ENCODE measurements at places on chromosomes 12 and 14.

DNA sequence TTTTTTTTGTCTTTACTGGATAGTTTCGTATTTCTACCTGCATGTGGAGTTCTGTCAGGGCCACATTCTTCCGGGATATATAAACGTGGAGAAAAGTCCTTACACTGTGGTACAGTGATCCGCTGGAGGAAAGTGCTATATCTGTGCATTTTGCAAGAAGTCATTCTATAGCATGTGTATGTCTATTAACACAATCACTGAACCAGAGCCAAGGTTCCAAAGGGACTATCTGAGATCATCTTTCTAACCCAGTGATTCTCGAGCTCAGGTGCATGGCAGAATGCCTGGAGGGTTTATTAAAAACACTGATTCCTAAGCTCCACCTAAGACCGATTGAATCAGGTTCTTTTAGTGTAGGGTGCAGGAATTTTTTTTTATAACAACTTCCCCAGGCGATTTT is 354.0 kb downstream of the NRXN3 start:
- no peak for DNase-seq

GRCh38 chr14:75221797-75222196 is 45.4 kb upstream of the TMED10 start:
- DNase-seq, result no peak

GRCh38 chr14:36690311-36691040 is 28.8 kb downstream of the PAX9 start:
- DNase-seq, result no peak

DNA sequence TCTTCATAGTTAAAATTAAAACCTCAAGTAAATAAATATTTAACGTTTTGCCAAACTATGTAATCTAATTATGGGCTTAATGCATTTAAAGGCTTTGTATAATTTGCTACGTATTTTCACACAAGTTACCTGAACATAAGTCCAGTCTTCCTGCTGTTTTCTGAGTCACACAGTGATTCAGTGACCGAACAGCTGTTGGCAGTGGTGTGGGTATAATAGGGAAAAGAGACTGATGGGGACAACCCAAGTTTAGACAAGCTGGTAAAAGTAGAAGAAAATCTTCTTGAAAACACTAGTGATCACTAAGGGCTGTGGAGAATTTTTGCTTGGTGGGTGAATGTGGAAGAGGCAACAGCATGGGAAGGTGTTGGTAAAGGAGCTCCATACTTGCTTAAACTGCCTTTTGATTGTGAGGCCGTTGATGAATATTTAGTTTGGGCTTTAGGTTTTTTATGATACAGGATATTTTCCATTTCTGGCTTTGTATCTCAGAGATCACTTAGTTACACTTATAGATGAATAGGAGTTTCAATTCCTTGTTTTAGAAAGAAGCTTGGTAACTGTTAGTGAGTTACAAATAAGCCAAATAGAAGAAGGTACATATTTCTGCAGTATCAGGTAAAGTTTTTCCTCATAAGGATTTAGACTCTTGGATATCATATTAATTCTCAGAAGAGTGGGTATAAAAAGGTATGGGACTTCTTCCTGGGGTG is 23.9 kb downstream of the LRRK2 start:
- no peak for DNase-seq

- DNase-seq, result no peak
Observed at GRCh38 chr12:9933958-9934357, 1.8 kb upstream of the CLEC2A start.

DNA sequence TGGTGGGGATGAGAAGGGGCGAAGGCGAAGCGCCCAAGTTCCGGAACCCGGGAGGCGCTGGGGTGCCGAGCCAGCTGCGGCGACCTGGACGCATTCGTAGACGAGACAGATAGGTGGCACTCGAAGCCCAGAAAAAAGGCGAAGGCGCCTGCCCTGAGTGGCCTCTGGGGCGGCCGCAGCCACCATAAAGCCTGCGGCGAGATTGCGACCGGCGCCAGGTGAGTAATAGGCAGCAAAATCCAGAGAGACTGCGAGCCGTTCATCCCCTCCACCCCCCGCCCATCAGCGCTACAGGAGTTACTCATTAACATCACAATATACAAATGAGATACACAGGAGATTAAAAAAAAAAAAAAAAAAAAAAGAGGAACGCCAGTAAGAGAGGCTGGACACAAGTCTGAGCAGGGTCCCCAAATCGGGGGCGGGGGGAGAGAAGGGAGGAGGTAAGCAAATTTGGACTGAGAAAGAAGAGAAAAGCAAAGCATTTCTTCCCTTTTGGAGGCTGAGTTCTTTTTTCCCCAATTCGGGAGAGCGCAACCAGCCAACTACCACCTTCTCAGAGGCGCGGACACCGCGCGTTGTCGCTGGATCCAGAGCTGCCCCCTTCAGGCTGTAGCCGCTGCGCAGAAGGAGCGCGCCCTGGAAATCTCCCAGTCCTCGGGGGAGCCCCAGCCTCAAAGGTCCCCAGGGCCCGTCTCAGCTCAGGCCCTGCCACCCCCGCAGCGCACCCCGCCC is 15.7 kb downstream of the TBX3 start:
- no peak for DNase-seq

- DNase-seq, result no peak
Observed at GRCh38 chr12:45363903-45364302, 148.0 kb downstream of the ANO6 start.

GRCh38 chr12:92625639-92626310 is 77.0 kb upstream of the PLEKHG7 start:
- no peak for DNase-seq

DNA sequence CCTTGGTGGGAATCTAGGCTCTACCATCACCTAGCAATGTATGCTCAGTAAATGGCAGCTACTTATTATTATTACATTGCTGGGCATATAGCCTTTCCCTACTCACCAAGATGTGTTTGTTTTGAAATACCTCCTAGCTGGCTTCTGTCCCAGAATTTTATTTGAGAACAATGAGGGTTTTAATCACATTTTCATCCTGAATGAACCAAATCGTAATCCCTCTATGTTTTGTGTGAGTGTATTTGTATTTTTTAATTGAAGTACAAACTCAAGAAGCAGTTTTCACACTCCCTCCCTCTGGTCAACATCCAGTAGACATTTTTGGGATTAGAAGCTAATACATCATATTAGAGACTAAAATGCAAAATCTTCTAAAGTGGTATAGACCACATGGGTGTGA is 7.6 kb downstream of the SLC7A8 start:
- DNase-seq, result no peak

DNA sequence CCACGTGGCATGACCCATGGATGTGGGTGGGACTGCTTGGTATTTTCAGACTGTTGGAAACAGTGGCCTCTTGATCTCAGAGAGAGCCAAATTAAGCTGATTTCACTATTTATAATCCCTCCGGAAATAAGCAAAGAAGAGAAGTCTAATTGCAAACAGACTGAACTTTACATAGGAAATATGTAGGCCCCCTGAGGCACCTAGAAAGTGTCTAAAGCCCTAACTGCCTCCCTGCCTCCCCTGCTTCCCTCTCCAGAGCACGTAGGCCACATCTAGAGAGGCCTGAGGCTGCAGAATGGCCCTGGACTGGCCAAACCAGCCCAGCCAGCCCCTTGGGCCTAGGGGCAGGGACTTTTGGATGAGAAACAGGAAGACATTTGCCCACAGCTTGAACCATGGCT is 123.8 kb downstream of the ZFP36L1 start:
- DNase-seq, result no peak

DNA sequence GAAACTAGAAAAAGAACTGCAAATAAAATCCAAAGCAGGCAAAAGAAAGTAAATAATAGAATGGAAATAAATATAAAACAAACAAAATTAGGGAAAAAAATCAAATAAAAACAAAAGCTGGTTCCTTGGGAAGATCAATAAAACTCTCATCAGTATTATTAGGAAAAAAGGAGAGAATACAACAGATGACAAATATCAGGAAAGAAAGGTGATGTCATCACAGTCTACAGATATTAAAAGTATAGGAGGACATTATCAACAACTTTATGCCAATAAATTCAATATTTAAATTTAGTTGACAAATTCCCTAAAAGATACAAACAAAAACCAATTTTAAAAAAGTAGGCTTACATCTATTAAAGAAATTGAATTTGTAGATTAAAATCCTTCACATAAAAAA is 107.4 kb upstream of the FOXN3 start:
- DNase-seq, result no peak

GRCh38 chr14:101833045-101833444 is 71.5 kb downstream of the PPP2R5C start:
- DNase-seq, result no peak

- no peak for DNase-seq
Observed at GRCh38 chr14:69423279-69423678, 24.8 kb downstream of the SLC39A9 start.

GRCh38 chr14:92264195-92264594 is 58.8 kb upstream of the SLC24A4 start:
- DNase-seq, result no peak

- DNase-seq, result no peak
Observed at GRCh38 chr14:71720978-71721624, 211.1 kb upstream of the RGS6 start.

- DNase-seq, result no peak
Observed at GRCh38 chr12:50723865-50724264, 40.0 kb upstream of the ATF1 start.

DNA sequence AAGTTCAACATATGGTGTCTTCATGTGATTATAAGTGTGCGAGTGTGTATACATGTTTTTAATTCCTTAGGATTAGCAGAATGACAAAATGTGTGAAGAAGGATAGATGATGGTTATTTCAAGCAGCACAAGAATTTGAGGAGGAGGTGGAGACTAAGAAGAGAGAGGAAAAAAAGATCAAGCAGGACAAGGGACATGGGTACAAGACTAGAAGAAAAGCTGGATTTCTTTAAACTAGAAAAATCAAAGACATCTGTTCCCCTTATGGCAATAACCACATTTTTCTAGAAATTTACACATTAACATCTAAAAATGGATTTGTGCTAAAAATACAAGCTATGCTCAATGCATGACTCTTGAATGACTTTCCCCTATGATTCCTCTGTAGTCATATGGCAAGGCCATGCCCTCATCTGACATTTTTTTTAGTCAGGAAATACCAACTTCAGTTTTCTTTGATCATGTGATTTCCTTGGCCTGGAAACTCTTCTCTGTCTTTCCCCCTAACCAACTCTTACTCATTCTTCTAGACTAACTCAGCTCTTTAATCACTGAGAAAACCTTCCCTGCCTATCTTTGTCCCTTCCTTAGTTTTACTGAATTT is 435.8 kb downstream of the NRXN3 start:
- DNase-seq, result no peak

GRCh38 chr12:96769400-96769799 is 137.7 kb upstream of the NEDD1 start:
- no peak for DNase-seq

- no peak for DNase-seq
Observed at GRCh38 chr14:92785667-92786426, 8.3 kb upstream of the GOLGA5 start.

GRCh38 chr14:73239393-73240241 is 2.3 kb downstream of the PAPLN start:
- DNase-seq, result no peak

DNA sequence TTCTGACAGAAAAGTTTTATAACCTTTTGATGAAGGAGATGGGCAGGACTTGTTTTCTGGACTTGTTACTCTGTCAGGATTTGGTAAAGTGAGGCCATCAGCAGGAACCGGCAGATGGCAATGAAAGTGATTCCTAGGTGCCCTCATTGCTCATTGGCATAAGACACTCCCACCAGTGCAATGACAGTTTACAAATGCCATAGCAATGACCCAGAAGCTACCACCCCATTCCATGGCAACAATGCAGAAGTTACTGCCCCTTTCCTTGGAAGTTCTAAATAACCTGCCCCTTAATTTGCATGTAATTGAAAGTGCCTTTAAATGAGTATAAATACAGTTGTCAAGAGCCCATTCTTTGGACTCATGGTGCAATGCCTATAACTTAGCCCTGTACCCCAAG is 222.6 kb downstream of the CEP128 start:
- DNase-seq, result no peak

DNA sequence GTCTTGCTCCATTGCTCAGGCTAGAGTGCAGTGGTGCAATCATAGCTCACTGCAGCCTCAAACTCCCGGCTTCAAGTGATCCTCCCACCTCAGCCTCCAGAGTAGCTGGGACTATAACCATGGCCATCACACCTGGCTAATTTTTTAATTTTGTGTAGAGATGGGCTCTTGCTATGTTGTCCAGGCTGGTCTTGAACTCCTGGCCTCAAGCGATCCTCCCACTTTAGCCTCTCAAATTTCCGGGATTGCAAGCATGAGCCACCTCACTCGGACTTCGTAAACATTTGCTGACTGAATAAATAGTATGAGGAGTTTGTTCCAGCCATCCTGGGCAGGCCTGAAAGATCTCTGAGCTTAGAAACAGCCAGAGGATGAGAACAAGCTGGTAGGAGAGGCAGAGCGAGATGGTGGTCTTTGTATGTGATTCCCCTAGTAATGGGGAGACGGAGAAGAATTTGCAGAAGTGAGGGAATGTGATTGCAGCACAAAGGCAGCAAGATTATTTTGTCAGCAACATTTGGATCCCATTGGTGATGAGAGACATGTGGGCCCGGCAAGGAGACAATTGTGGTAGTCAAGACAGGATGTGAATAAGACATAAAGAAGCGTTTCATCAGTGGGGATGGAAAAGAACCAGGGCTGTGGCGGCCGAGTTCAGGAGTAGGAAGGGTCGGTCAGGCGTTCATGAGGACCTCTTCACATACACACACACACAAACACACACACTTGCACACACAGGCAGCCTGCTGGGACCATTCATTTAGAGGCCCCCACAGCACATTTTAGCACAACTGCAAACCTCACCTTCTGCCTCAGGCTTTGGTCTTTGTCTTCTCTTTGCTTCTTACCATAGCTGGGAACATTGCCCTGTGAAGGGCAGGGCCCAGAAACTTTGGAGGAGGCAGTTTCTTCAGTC is 155.5 kb downstream of the ZFP36L1 start:
- DNase-seq, result no peak

DNA sequence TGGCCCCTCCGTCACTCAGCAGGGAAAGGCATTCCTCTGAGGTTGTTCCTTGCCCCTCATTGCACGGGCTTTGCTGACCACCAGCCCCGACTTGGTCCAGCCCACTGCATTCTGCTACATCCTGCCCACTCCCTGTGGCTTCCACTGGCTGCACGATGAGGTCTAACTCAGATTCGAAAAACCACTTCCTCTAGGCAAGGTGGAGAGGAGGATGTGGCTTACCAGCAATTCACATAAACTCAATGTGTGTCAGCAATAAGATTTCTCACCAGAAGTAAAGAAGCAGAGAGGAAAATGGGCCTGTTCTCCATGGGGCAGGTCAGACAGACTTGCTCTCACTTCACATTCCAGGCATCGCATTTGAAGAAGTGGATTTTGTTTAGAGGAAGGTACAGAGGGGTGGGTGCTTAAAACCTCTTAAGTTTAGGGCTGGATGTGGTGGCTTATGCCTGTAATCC is 14.7 kb downstream of the GPR68 start:
- peak; percentile 70 for DNase-seq

DNA sequence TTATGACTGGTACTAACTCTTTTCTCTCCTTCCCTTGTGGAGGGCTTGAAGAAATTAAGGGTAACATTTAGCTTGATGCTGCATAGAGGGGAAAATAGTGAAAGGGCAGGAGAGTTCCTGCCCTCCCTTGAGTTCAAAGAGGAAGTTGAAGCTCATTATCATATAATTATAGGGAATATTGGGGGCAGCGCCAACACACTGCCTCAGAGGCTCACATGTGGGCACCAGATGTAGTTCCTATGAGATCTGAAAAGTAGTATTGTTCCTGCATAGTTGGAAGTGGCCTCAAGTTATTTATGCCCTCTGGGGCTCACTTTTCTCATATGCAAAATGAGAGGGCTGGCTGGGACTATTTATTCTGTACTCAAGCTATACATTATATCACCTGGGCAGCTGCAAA is 33.0 kb upstream of the FGF23 start:
- no peak for DNase-seq
